ENCODE measurements at places on chromosomes 4 and X. TPM values are rescaled to one million over a fixed set of nuclear protein-coding genes. Genes with fewer than 3 reads are reported as not detected.

DNA sequence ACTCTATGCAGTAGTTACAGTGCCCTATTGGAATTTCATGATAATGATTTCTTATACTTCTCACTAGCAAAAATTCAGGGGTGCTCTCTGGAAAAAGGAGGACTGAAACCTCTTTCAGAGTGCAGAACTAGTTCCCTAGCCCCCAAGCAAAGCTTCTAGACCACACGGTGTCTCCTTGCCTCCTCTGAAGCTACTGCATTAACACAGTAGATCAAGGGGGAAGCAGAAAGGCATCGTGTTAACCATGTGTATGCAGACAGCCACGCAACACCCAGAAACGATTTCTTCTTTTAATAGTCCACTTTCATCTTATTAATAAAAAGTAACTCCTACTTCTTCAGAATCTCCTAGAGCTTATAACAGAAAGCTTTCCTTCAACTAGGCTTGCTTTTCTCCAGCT, 44.7 kb downstream of the MAML3 start:
- H3K27ac ChIP-seq: no peak overlapping the region
- H3K36me3 ChIP-seq: no peaks in the 10 kb centered on the region
- no peak for DNase-seq
- no peak overlapping the region for H3K4me3 ChIP-seq
- H3K27me3 ChIP-seq: no peaks in the 10 kb centered on the region

DNA sequence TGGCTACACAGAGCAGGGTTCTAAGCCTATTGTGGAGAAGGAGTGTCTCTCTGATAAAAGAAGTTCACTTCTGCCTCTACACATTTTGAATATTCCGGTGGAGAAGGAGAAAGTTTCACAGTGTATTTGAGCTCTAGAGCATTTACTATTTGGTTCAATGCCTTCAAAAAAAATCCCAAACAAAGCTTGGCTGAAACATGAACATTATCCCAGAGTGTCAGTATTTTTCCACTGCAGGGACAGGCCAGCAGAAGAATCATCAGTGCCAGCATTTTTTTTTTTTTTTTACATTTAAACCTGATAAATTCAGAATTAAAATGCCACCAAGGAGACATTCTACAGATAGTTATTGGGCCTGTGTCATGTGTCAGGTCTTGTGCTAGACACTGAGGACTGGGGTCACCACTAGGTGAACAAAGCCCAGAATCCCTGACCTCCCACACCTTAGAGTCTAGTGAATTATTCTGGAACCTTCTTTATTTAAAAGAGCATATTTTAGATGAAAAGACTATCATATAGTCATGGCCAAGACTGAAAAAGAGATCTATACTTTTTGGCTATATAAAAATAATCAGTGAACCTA, 48.0 kb upstream of the NAP1L5 start:
- no peaks in the 10 kb centered on the region for H3K27me3 ChIP-seq
- no peak overlapping the region for H3K4me3 ChIP-seq
- no peaks in the 10 kb centered on the region for H3K4me1 ChIP-seq
- no peak for DNase-seq

GRCh38 chrX:39152106-39152649, 350.9 kb downstream of the MID1IP1 start:
- peaks cover 3% of the 10 kb centered on the region for H3K4me1 ChIP-seq
- no peak overlapping the region for H3K27ac ChIP-seq
- no peak overlapping the region for H3K4me3 ChIP-seq

- no peak for DNase-seq
- H3K4me1 ChIP-seq: peaks cover 4% of the 10 kb centered on the region
- peaks cover 99% of the 10 kb centered on the region for H3K36me3 ChIP-seq
Observed at GRCh38 chr4:141229408-141230101, 8.9 kb downstream of the ZNF330 start.

DNA sequence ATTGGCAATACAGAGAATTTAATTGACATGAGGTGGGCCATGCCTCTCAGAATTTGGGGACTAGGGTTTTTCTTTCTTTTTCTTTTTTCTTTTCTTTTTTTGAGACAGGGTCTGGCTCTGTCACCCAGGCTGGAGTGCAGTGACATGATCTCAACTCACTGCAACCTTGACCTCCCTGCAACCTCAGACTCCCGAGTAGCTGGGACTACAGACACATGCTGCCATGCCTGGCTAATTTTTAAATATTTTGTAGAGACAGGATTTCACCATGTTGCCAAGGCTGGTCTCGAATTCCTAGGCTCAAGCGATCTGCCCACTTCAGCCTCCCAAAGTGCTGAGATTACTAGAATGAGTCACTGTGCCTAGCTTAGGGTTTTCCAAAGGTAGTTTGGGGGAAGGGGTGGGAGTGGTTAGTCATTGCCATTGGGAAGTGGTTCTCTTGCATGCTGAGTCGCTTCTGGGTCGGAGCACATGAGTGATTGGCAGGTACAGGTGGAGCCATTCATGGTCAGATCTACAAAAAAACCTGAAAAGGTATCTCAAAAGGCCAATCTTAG, 54.5 kb downstream of the MID2 start:
- no peaks in the 10 kb centered on the region for H3K4me1 ChIP-seq
- no peaks in the 10 kb centered on the region for H3K27me3 ChIP-seq
- H3K4me3 ChIP-seq: no peak overlapping the region
- no peak overlapping the region for H3K27ac ChIP-seq
- no peak for DNase-seq

DNA sequence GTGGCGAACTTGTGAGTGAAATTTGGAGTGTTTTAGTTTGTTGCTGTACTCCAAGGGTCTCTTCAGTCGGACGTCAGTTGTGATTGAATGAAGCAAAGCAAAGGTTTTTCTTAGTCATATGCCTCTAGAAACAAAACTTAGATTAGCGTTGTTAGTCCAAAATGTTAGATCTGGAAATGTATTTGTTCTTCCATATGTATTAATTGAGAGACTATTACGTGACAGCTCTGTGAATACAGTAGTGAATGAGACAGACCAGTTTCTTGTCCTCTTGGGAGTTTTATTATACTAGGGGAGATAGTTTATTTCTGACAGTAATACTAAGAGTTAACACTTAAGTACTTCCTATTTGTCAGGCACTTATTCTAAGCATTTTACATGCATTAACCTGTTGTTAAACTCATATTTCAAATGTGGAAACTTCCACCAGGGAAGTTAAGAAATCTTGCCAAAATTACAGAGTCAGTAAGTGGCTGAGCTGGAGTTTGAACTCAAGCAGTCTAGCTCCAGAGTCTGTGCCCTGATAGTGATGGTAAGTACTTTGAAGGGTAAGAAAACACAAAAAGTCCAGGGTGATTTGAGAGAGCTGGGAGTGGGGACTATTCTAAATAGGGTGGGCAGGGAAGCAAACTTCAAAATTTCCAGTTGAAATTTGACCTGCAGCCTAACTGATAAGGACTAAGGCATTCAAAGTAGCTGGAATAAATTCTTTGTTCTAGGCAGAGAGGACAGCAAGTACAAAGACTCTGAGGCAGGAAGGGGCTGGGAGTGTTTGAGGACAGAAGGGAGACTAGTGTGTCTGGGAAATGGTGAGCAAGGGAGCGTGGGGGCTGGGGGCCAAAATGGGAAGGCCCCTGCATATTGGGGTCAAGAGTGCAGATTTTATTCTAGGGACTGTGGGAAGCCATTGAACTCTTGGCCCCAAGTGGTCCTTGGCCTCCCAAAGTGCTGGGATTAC, 17.0 kb downstream of the ADD1 start:
- peaks cover 77% of the 10 kb centered on the region for H3K4me1 ChIP-seq
- H3K36me3 ChIP-seq: no peaks in the 10 kb centered on the region
- peak overlapping the region; percentile 84 for H3K27ac ChIP-seq
- H3K4me3 ChIP-seq: no peak overlapping the region
- peak; percentile 74 for DNase-seq
- no peaks in the 10 kb centered on the region for H3K27me3 ChIP-seq

GRCh38 chr4:177108708-177109107, 201.0 kb upstream of the NEIL3 start:
- H3K36me3 ChIP-seq: no peaks in the 10 kb centered on the region
- no peaks in the 10 kb centered on the region for H3K4me1 ChIP-seq
- no peak overlapping the region for H3K4me3 ChIP-seq
- DNase-seq: no peak
- no peaks in the 10 kb centered on the region for H3K27me3 ChIP-seq
- no peak overlapping the region for H3K27ac ChIP-seq

- H3K27me3 ChIP-seq: no peaks in the 10 kb centered on the region
- no peaks in the 10 kb centered on the region for H3K36me3 ChIP-seq
- no peak overlapping the region for H3K27ac ChIP-seq
- H3K4me1 ChIP-seq: no peaks in the 10 kb centered on the region
- H3K4me3 ChIP-seq: no peak overlapping the region
Observed at GRCh38 chrX:134365904-134366303, 94.1 kb upstream of the HPRT1 start.

GRCh38 chrX:69032601-69033000, 132.7 kb downstream of the PJA1 start:
- no peaks in the 10 kb centered on the region for H3K36me3 ChIP-seq
- no peak overlapping the region for H3K27ac ChIP-seq
- H3K4me3 ChIP-seq: no peak overlapping the region
- H3K4me1 ChIP-seq: no peaks in the 10 kb centered on the region
- no peaks in the 10 kb centered on the region for H3K27me3 ChIP-seq
- no peak for DNase-seq

- H3K4me1 ChIP-seq: no peaks in the 10 kb centered on the region
- H3K27me3 ChIP-seq: no peaks in the 10 kb centered on the region
- H3K4me3 ChIP-seq: no peak overlapping the region
- no peak for DNase-seq
Observed at GRCh38 chr4:38621028-38621684, 42.8 kb upstream of the KLF3 start.

DNA sequence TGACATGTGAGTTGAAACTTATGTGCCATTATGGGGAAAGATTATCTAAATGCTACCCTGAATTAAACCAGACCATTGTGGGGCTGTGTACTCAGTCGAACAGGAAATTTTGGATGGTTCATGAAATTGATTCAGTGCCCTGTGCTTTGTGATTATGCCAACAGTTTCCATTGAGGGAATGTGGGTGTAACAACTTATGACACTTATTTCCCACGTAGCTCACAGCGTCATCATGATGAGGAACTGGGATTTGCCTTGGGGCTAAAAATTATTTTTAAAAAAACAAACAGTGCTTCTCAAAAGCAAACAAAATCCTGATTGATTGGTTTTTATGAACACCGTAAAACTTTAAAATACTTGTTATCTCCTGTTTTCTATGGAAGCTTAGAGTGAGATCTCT, 8.3 kb upstream of the CLTRN start:
- peaks cover 25% of the 10 kb centered on the region for H3K27me3 ChIP-seq
- no peak overlapping the region for H3K27ac ChIP-seq
- H3K36me3 ChIP-seq: no peaks in the 10 kb centered on the region
- H3K4me1 ChIP-seq: peaks cover 7% of the 10 kb centered on the region
- DNase-seq: no peak
- no peak overlapping the region for H3K4me3 ChIP-seq

DNA sequence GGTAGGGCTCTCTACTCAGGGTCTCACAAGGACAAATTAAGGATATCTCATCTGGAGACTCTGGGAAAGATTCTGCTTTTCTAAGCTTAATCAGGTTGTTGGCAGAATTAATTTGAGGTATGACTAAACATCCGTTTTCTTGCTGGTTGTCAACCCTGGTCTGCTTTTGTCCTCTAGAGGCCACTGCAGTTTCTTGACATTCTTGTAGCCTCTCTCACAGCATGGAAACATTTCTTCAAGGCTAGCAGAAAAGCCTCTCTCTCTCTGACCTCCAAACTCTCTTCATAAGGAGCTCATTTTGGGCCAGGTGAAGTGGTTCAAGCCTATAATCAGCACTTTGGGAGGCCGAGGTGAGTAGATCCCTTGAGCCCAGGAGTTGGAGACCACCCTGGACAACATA, 749.5 kb upstream of the PCDH7 start:
- no peak for DNase-seq
- H3K27me3 ChIP-seq: no peaks in the 10 kb centered on the region
- H3K4me1 ChIP-seq: no peaks in the 10 kb centered on the region
- no peaks in the 10 kb centered on the region for H3K36me3 ChIP-seq
- H3K4me3 ChIP-seq: no peak overlapping the region

- no peaks in the 10 kb centered on the region for H3K36me3 ChIP-seq
- no peak overlapping the region for H3K4me3 ChIP-seq
- no peaks in the 10 kb centered on the region for H3K4me1 ChIP-seq
- no peak overlapping the region for H3K27ac ChIP-seq
Observed at GRCh38 chr4:140293979-140294378, 79.5 kb upstream of the SCOC start.

GRCh38 chr4:75781305-75781704, 56.9 kb downstream of the USO1 start:
- H3K36me3 ChIP-seq: peaks cover 98% of the 10 kb centered on the region
- DNase-seq: no peak
- no peak overlapping the region for H3K4me3 ChIP-seq
- H3K27me3 ChIP-seq: no peaks in the 10 kb centered on the region

DNA sequence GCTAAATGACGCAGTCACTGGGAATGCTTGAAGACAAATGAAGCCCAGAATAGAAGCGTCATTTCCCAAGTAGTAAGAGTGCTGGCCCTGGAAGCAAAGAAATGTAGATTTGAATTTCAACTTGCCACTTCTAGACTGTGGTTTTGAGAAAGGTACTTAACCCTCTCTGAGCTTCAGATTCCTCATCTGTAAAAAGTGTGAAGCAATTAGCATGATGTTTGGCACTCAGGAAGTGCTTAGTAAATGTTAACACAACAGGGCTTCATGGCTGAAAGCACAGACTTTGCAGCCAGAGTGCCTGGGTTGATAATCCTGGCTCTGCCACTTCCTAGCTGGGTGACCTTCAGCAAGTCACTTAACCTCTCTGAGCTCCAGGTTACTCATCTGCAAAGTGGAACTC, 147.4 kb upstream of the RPS6KA3 start:
- no peaks in the 10 kb centered on the region for H3K36me3 ChIP-seq
- no peaks in the 10 kb centered on the region for H3K4me1 ChIP-seq
- no peak overlapping the region for H3K4me3 ChIP-seq
- DNase-seq: no peak
- H3K27ac ChIP-seq: no peak overlapping the region

DNA sequence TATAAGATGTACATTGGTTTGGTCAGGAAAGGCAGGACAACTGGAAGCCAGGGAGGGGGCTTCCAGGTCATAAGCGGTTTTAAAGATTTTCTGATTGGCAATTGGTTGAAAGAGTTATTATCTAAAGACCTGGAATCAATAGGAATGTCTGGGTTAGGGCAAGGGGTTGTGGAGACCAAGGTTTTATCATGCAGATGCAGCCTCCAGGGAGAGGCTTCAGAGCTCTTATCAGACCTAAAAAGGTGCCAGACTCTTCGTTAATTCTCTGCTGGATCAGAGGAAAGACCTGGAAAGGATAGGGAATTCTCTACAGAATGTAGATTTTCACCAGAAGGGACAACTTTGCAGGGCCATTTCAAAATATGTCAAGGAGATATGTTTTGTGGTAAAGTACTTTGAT, 62.8 kb downstream of the BEX3 start:
- H3K4me1 ChIP-seq: no peaks in the 10 kb centered on the region
- no peaks in the 10 kb centered on the region for H3K36me3 ChIP-seq
- no peaks in the 10 kb centered on the region for H3K27me3 ChIP-seq
- DNase-seq: no peak

CPZ gene
- total RNA-seq: 0.14 TPM

MSL3 gene
- total RNA-seq: 20.3 TPM

COMMD8 gene
- 22.1 TPM for total RNA-seq

POLA1 gene
- 6.0 TPM for total RNA-seq

FMR1NB gene
- not detected for total RNA-seq

SPATA4 gene
- total RNA-seq: 0.53 TPM

Data from heart left ventricle (tissue), 16 donors.